ENCODE measurements at places on chromosomes 7 and 10. TPM values are rescaled to one million over a fixed set of nuclear protein-coding genes. Genes with fewer than 3 reads are reported as not detected.

OGDH gene
- 32.2 TPM for total RNA-seq

SUN1 gene
- total RNA-seq = 97.9 TPM

SFRP5 gene
- total RNA-seq = 1.2 TPM

VSTM2A gene
- 56.8 TPM for total RNA-seq

CYCS gene
- 58.5 TPM for total RNA-seq

SPDYE5 gene
- not detected for total RNA-seq

ELN gene
- 11.3 TPM for total RNA-seq

OPALIN gene
- total RNA-seq = not detected

PRSS1 gene
- not detected for total RNA-seq

ZNF365 gene
- total RNA-seq = 16.2 TPM

SNX10 gene
- 17.7 TPM for total RNA-seq

CDHR3 gene
- total RNA-seq = 11.6 TPM

GLI3 gene
- total RNA-seq = 12.3 TPM

PNLIPRP1 gene
- total RNA-seq = not detected

Data from temporal lobe (tissue), 4 donors.